CD4-positive, alpha-beta memory T cell (primary cell): ENCODE measurements at places on chromosomes 2 and 18. TPM values are rescaled to one million over a fixed set of nuclear protein-coding genes. Genes with fewer than 3 reads are reported as not detected.

ANKRD53 gene
- 0.20 TPM for total RNA-seq

CIB4 gene
- not detected for total RNA-seq

DNAJC5G gene
- not detected for total RNA-seq

SAG gene
- 0.06 TPM for total RNA-seq

TRIM43 gene
- not detected for total RNA-seq

HOXD9 gene
- not detected for total RNA-seq

PRKAG3 gene
- total RNA-seq, result not detected

ECEL1 gene
- total RNA-seq, result not detected

MRPL19 gene
- total RNA-seq, result 27.6 TPM

ARHGAP25 gene
- 162 TPM for total RNA-seq

FABP1 gene
- total RNA-seq, result not detected

IL1A gene
- total RNA-seq, result 0.15 TPM

PDE11A gene
- total RNA-seq, result not detected

LHCGR gene
- total RNA-seq, result not detected

SLC4A3 gene
- total RNA-seq, result not detected

HRH4 gene
- 1.6 TPM for total RNA-seq

STARD6 gene
- not detected for total RNA-seq

RIT2 gene
- total RNA-seq, result not detected

NR4A2 gene
- 2.1 TPM for total RNA-seq

TUBA4A gene
- 259 TPM for total RNA-seq

LIMS2 gene
- total RNA-seq, result 8.9 TPM

TBR1 gene
- not detected for total RNA-seq

COL4A3 gene
- total RNA-seq, result 0.03 TPM

ATP6V1C2 gene
- total RNA-seq, result not detected

HOXD1 gene
- total RNA-seq, result not detected

GAL3ST2 gene
- total RNA-seq, result 0.39 TPM

PLCL1 gene
- 17.6 TPM for total RNA-seq

ZC3H15 gene
- total RNA-seq, result 53.5 TPM

POTEJ gene
- not detected for total RNA-seq

SLC30A3 gene
- not detected for total RNA-seq

MRPS5 gene
- total RNA-seq, result 70.6 TPM

KCNS3 gene
- not detected for total RNA-seq

BOK gene
- total RNA-seq, result not detected

AAMP gene
- total RNA-seq, result 66.2 TPM

MPP4 gene
- total RNA-seq, result not detected

TCF23 gene
- not detected for total RNA-seq

CPO gene
- not detected for total RNA-seq

CLEC4F gene
- not detected for total RNA-seq

GAREM1 gene
- 0.28 TPM for total RNA-seq

CYP1B1 gene
- 5.8 TPM for total RNA-seq

FSHR gene
- not detected for total RNA-seq

CAD gene
- 49.3 TPM for total RNA-seq

GPR39 gene
- not detected for total RNA-seq

REG3G gene
- total RNA-seq, result not detected

FBXO15 gene
- 2.6 TPM for total RNA-seq

SIX3 gene
- total RNA-seq, result not detected

NCKAP5 gene
- total RNA-seq, result not detected

LAMA3 gene
- total RNA-seq, result not detected

TDRD15 gene
- total RNA-seq, result 0.06 TPM

IL36A gene
- not detected for total RNA-seq

ANTXR1 gene
- total RNA-seq, result not detected

GDF7 gene
- 0.26 TPM for total RNA-seq

DSG1 gene
- total RNA-seq, result not detected

LONRF2 gene
- 0.03 TPM for total RNA-seq

CFAP65 gene
- not detected for total RNA-seq

RFX8 gene
- 1.2 TPM for total RNA-seq
